ENCODE measurements at places on chromosomes 3 and 15.

- no peak for DNase-seq
These were observed 73.1 kb upstream of the LRTM1 start for GRCh38 chr3:55000953-55001352.

GRCh38 chr3:171108066-171108465 is 81.5 kb upstream of the SLC2A2 start:
- no peak for DNase-seq

- DNase-seq, result no peak
These were observed 1.8 kb downstream of the LMCD1 start for GRCh38 chr3:8503461-8503860.

- DNase-seq, result no peak
These were observed 206.9 kb upstream of the TRIM42 start for GRCh38 chr3:140470962-140471361.

DNA sequence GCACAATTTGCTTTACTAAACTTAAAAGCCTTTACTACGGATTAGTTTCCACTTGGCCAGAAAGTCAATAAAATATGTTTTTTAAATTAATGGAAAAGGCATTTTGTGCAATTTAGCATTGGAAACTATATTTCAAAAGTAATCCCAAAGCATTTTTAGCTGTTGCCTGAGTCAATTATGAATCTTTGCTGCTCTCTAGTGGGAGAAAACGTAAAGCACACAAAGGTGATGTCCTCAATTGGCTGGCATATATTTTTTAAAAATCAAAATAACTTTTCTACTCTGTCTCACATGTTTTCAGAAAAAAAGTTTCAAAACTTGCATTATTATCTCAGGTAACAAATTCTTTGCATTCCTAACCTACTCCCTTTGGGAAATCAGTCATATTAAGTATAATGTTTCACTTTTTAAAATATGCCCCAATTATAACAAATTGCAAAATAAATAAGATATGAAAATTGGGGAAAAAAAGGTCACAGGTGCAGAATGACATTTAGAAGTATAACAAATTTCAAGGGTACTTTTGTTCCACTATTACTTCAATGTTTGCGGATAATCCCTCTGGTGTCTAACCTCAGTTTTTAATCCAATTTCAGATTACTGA is 47.2 kb upstream of the TEX55 start:
- peak; percentile 13 for DNase-seq

GRCh38 chr15:40088929-40089755 is 19.5 kb downstream of the BMF start:
- no peak for DNase-seq

- DNase-seq, result no peak
These were observed 160.7 kb downstream of the FRMD5 start for GRCh38 chr15:44034334-44034733.

- DNase-seq, result no peak
These were observed 118.4 kb upstream of the TMC3 start for GRCh38 chr15:81492331-81492968.

DNA sequence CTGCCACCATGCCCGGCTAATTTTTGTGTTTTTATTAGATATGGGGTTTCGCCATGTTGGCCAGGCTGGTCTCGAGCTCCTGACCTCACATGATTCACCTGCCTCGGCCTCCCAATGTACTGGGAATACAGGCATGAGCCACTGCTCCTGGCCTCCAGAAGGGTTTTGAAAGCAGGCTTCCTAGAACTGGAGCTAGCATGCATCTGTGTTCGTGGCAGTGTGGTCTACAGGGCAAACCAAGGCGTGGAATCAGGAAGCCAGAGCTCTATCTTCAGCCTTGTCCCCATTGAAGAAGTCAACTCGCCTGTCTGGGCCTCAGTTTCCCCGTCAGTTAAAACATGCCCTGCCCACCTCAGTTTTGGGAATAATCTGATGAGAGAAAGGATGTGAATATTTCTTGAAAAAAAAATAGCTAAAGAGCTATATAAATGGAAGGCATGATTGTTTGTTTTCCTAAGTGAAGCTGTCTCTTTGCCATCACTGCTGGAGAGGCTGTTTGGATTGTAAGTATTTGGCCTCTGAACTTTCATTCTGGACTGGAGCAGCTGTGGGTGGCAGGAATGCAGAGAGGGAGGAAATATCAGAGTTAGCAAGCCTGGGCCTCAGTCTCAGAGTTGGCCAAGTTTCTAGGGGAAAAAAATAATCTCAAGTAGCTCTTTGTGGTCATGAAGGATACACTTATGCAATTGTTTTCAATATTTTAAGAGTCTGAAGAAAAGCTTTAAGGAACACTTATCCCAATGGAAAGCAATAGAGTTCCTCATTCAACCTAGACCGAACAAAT is 36.5 kb upstream of the UACA start:
- DNase-seq, result no peak

- DNase-seq, result no peak
These were observed 95.9 kb downstream of the GALK2 start for GRCh38 chr15:49265911-49266310.

DNA sequence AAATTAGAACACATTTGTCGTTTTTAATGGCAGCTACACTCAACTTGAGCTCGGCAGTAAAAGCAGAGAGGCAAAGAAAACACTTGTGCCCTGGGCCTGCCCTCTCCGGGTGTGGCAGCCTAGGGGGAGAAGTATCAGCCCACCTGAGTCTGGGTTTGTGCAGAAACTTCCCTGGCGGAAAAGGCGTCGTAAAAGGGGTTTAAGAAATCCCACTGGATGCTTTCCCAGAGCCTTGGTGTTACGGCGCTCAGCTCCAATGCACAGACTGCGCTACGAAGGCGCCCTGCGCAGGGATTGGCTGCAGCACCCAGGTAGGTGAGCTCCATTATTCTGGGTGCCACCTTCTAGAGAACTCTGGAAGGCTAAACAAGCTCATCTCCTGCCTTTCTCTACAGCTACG is 461.5 kb upstream of the NR2F2 start:
- DNase-seq, result no peak

- no peak for DNase-seq
These were observed 17.3 kb downstream of the PP2D1 start for GRCh38 chr3:19994796-19995195.

GRCh38 chr3:16595778-16596177 is 9.4 kb downstream of the DAZL start:
- DNase-seq, result no peak

- DNase-seq, result peak; percentile 27
These were observed 41.2 kb downstream of the LIPC start for GRCh38 chr15:58472821-58473581.

DNA sequence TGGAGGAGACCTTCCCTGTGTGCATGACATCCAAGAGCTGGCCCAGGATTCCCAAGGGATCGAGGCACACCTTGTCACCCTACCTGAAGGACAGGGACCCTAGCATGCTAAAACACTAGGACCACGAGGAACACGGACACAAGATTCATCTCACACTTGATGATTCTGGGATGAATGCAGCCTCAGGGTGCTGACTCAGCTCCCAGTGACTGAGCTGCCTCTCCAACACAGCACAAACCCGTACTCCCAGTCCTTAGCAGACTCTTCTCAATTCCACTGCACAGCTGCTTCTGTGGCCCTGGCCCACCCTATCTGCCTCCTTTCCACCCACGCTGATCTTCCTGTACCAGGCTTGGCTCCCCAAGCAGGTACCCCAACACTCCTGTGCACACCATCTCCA is 9.1 kb upstream of the OXTR start:
- no peak for DNase-seq

- DNase-seq, result no peak
These were observed 342.2 kb upstream of the ROPN1 start for GRCh38 chr3:124333931-124334640.
